ENCODE measurements at places on chromosomes 4 and X. TPM values are rescaled to one million over a fixed set of nuclear protein-coding genes. Genes with fewer than 3 reads are reported as not detected.
A peak's percentile ranks its signal among the peaks of the same experiment; 100 is the strongest.

GRCh38 chrX:46584736-46585135 lies 11.2 kb downstream of the CHST7 start:
- DNase-seq: no peak

DNA sequence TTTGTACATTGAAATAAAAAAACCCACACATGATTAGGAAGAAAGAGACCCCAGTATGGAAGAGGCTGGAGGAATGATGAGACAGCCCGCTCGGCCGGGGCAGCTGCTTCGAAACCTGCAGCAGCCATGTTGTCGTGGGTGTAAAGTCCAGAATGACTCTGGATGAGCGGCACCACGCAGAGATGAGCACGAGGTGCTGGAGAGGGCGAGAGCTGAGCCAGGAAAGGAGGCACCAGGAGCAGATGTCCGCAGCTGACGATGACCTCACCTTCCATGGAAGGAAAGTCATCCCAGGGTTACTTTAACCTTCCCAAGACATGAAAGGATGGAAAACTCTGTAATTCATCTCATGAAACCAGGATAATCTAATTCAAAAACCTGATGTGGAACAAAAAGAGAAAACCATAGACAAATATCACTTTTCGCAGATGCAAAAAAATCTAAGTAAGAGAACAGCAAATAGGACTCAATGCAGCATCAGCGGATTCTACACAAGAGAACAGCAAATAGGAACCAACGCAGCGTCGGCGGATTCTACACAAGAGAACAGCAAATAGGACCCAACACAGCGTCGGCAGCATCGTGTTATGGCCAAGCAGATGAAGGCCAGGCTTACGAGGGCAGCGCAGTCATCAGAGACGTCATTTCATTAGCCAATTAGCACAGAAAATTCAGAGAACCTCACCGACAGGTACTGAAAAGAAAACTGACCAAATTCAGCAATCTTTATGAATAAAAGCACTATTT lies 25.9 kb upstream of the SPON2 start:
- no peak for DNase-seq

Gene ZIC3
- not detected for total RNA-seq

GRCh38 chr4:185638548-185639301 lies 103.4 kb upstream of the PDLIM3 start:
- DNase-seq: peak; percentile 40

Gene GLRB
- total RNA-seq: 11.2 TPM

Gene CDKL2
- total RNA-seq: 0.64 TPM
